Nucleus accumbens (tissue), 56 donors: ENCODE measurements at places on chromosomes 12 and 14.

DNA sequence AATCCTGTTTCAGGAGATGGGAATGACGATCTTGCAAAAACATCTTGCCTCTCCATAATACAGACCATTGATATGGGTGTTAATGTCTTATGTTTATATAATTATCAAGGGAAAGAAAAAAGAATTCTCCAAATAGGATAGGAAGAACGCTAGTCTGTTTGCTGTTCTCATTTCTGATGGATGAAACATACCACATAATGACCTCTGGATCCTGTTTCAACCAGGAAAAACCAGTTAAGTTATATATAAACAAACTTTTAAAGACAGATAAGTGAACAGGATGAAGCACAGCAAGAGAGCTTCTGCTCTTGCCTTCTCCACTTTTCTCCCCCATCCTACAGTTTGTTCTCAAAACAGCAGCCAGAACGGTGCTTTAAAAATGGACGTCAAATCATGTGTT, 27.8 kb downstream of the COQ6 start:
- DNase-seq, result no peak

GRCh38 chr12:109946505-109946904, 46.4 kb downstream of the TCHP start:
- DNase-seq, result peak; percentile 45

DNA sequence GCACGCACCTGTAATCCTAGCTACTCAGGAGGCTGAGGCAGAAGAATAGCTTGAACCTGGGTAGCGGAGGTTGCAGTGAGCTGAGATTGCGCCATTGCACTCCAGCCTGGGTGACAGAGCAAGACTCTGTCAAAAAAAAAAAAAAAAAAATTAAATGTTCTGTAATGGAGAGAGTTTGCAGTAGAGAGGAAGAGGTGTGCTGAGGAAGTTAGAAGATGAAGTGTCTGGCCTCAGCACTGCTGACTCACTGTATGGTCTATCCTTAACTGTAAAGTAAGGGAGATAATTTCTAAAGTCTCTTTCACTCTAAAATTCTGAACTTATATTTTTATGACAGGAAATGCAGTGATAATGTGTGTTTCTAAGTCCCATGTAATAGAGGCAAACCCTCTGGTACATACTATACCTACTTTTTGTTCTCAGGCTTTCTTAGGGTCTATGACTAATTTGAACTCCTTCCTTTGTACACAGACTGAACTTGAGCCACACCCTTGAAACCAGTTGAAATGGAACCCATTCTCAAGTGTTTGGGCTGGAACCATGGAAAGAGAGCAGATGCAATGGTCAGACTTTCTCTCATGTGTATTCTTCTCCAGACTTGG, 278.1 kb upstream of the FAR2 start:
- no peak for DNase-seq

GRCh38 chr14:97633131-97633738, 836.1 kb downstream of the VRK1 start:
- DNase-seq, result no peak

DNA sequence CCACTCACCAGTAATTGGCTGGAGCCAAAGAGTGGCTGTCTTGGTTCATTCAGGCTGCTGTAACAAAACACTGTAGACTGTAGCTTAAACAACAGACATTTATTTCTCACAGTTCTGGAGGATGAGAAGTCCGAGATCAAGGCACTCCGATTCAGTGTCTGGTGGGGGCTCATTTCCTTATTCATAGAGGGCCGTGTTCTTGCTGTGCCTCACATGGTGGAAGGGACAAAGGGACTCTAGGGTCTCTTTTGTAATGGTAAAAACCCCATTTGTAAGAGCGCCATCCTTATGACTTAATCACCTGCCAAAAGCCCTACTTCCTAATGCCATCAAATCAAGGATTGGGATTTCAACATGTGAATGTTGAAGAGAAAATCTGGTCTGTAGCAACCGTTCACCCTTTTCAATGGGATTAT, 34.7 kb upstream of the CDKN3 start:
- DNase-seq, result no peak

DNA sequence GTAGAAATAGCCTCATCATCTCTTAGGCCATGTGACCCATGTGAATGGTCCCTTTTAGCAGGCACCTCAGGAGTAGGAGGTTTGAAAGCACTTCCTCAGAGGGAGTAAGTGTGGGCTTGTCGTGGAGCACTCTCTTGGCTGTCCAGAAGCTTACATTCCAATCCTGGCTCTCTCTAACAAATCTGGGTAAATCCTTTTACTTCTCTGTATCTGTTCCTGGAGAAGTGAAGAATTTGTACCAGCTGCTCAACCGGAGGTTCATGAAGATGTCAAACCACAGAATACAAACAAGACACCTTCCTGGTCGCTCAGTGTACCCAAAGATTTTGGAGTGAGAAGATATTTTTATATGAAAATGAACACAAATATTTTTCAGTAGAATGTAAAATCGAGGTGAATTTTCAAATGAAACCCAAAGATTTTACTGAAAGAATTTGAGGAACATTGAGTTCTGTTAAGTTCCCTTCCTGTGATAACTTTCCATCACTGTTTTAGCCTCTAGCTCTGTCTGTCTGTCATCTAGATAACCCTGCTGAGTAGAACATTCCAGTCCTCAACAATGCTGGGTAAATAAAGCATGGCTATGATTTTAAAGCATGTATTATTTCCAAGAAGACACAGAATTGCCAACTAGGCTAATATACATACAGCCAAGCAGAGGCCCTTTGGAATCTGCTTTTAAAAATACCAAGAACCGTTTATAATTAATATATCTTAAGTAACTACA, 263.9 kb upstream of the RGS6 start:
- DNase-seq, result no peak

DNA sequence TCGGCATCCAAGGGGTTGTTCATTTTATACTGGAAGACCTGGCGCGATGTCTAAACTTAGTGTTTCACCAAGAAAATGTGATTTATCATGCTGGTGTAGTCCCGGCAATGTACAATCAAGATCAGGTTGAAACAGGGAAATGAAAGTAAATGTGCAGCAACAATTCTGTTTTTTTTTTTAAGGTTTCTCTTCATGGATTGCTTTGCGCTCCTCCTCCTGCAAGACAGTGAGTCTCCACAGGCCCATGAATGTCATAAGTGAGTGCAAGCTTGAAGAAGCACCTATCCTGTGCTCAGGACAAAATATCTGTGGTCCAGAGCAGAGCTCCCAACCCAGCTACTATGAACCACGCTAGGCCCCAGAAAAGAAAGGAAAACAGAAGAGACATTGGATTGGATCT, 143.4 kb downstream of the KCNK10 start:
- no peak for DNase-seq

- DNase-seq, result no peak
Measured at GRCh38 chr12:45674181-45674977, 55.1 kb upstream of the ARID2 start.

DNA sequence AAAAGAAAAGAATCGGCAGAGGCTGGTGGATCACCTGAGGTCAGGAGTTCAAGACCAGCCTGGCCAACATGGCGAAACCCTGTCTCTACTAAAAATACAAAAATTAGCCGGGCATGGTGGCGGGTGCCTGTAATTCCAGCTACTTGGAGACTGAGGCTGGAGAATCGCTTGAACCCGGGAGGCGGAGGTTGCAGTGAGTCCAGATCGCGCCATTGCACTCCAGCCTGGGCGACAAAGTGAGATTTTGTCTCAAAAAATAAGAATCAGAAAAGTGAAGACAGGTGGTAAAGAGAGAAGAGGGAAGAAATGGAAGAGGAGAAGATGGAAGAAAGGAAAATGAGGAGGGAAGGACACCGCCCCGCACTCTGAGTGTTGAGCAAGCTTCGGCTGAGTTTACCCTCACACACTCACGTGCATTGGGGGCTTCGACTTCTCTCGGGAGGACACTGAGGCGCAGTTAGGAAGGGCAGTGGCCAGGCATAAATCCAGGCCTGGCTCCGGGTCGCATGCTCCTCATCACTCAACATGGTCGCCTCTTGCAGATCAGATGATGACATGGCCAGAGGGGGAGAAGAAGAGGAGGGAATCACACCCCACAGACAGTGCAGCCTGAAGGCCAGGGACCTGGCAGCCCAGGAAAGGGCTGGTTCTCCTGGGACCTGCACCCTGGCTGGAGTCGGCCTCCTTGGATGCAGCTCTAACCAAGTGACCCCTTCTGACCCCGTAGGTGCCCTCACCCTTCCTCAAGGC, 61.1 kb downstream of the PRMT8 start:
- no peak for DNase-seq

DNA sequence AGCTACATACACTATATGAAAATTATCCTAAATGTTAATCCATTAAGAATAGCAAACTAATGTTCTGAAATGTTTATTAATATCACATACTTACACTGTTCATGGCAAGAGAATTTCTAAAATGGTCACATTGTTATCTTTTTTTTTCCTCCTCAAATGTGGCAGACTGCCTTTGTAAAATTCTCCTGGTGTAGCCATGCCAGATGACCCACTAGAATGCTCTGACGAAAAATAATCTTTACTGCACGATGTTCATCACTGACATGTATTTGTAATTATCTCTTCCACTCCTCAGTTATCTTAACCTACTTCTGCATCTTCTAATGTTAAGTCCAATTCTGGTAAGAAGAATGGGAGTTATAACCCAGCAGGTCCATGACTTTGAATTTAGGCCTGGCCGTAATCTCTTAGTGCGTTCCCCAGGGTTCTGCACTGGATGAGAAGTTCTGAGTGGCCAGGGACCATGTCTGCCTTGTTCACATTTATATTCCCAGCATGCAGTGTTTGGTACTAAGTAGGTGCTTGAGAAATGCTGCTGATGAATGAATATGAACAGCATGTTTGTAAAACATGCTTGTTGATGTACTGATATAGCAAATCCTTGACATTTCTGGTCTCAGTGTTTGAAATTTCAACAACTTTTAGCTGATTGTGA, 46.7 kb downstream of the NOPCHAP1 start:
- no peak for DNase-seq

DNA sequence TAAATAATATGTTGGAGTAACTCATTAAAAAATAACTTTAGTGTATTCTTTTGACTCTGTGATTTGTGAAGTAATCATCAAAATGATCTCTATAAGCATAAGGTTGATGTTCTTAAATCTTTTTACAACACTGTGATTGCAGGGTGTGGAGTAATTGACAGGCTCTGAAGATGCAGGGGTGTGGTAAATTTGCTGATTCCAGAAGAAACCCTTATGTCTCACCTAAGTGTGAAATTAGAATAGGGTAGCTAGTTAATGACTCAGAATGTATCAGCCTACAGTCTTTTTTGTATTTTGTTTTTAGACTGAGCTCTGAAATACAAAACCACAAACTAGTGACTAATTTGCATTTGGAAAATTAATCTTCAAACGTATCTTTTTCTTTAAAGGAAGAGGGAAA, 5.9 kb downstream of the PRPF39 start:
- no peak for DNase-seq

GRCh38 chr12:46580445-46580844, 207.9 kb upstream of the SLC38A2 start:
- DNase-seq, result no peak

DNA sequence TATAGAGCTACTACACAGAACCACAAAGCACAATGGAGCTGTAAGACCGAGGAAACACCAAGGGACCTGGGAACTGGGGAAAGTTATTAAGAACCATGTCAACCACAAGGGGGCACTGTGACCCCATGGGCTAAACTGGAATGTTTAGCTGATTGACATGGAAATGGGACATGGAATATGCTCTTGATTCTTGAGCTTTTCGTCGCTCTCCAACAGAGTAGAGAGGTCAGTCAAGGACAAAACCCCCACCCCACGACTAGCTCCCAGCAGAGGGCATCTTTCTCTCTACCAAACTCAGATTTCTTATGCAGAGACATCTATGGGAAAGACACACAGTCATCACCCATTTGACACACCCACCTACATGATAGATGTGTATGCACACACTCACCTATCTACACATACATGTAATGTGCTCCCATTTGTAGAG, 10.1 kb downstream of the NDRG2 start:
- peak; percentile 69 for DNase-seq

DNA sequence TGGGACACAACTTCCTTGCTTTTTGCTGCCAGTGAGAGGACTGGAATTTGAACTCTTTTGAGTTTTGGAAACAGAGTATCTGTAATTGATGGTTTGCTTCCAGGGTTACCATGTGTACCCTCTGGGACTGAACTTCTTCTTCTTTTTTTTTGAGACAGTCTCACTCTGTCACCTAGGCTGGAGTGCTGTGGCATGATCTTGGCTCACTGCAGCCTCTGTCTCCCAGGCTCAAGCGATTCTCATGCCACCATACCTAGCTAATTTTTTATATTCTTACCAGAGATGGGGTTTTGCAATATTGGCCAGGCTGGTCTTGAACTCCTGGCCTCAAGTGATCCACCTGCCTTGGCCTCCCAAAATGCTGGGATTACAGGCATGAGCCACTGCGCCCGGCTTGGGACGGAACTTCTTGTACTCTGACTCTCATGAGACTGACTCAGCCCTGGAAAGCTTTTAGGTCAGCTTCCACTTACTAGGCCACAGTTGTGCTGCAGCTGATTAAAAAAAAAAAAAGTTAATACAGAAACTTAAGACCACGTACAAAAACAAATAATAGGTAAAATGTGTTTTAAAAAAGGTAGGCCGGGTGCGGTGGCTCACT, 15.8 kb downstream of the SEL1L start:
- DNase-seq, result no peak

- DNase-seq, result no peak
Measured at GRCh38 chr14:96989306-96989705, 192.1 kb downstream of the VRK1 start.
